Activated CD8-positive, alpha-beta memory T cell treated with anti-CD3 and anti-CD28 coated beads for 4 hours (primary cell): ENCODE measurements at places on chromosomes 4 and X.
A peak's percentile ranks its signal among the peaks of the same experiment; 100 is the strongest.

DNA sequence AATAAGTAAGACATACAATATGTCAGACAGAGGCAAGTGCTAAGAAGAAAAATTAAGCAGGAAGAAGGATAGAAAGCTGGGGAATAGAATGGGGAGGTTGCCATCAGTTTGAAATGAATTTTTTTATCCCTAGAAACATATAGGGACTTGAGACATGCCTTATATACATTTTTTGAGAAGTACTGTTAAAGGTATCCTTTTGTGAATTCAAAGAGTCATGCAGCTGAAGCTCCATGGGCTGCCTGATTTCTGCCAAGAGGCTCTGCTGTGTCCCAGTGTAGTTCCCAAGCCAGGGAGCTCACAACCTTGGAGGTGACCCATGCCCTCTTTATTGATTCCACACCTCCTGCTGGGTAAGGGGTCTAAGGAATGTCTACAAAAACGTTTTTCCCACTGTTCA lies 564.6 kb upstream of the DIPK2B start:
- DNase-seq: no peak

GRCh38 chrX:131067846-131068745 lies 9.9 kb downstream of the ARHGAP36 start:
- DNase-seq: no peak

- DNase-seq: no peak
Measured at GRCh38 chrX:30275498-30275897, 28.6 kb downstream of the MAGEB1 start.

DNA sequence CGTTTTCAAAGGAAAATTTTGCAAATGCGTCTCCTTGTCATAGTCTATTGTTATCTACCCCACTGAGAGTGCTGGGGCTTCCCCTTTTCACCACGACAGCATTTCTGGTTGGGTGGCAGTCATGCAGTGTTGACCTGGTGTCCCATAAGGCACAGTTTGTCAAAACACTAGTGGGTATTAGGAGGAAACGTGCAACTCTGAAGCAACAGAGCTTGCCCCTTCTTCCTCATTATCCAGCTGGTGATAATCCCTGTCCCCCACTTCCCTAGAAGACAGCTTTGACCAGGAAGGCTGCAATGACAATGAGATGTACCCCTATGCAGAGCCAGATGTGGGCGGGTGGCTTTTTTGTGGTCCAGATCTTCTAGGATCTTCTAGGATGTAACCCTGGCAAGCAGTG lies 1.8 kb downstream of the TBC1D1 start:
- DNase-seq: peak; percentile 28

DNA sequence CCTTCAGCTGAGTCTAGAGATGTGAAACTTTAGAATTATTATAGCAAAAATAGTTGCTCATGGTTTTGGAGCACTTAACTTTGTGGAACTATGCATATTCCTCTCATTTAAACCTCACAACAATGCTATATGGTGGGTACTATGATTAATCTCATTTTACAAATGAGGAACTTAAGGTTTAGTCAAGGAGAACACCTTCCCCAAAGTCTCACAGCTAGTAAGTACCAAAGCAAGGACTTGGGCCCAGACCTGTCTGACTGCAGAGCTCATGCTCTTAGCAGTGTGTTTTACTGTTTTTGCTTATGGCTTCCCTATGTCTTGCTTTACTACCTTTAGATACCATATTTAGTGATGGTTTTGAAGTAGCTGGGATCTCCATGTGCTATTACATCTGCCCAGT lies 5.1 kb downstream of the UBE2A start:
- no peak for DNase-seq

GRCh38 chrX:54534271-54534670 lies 4.3 kb downstream of the GNL3L start:
- DNase-seq: no peak

- DNase-seq: no peak
Measured at GRCh38 chr4:28443801-28444412, 1583.3 kb downstream of the STIM2 start.

DNA sequence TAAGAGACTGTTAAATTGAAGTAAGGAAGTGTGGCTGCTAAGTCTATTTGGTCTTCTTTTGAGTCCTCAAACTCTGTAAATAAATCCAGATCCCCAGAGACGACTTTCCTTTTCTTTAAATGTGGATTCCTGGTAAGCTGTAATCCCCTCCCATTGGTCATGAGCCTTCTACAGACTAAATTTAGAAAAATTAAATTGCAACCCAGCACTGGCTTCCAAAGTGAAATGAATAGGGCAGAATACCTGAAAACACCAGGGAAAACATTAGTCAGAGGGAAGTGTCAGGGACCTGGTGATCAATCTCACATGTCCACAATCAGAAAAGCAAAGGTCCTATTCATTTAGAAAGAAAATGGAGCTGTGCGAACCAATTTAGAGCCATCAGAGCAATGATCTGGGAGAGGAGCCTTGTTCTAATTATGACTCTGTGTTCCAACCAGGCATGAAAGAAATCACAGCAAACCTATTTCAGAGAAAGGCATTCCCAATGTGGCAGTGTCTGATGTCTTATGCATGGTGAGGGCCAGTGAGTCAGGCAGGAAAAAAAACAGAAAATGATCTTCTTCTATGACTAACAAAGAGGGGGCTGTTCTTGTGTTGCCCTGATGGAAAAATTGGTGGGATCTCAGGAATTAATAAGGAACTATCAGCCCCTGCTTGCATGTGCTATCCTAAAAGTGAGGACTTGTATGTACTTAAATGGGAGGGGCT lies 19.8 kb upstream of the CCDC149 start:
- no peak for DNase-seq

GRCh38 chrX:103783971-103784370 lies 7.3 kb downstream of the PLP1 start:
- DNase-seq: no peak

- no peak for DNase-seq
Measured at GRCh38 chr4:169582203-169582602, 30.2 kb downstream of the NEK1 start.

DNA sequence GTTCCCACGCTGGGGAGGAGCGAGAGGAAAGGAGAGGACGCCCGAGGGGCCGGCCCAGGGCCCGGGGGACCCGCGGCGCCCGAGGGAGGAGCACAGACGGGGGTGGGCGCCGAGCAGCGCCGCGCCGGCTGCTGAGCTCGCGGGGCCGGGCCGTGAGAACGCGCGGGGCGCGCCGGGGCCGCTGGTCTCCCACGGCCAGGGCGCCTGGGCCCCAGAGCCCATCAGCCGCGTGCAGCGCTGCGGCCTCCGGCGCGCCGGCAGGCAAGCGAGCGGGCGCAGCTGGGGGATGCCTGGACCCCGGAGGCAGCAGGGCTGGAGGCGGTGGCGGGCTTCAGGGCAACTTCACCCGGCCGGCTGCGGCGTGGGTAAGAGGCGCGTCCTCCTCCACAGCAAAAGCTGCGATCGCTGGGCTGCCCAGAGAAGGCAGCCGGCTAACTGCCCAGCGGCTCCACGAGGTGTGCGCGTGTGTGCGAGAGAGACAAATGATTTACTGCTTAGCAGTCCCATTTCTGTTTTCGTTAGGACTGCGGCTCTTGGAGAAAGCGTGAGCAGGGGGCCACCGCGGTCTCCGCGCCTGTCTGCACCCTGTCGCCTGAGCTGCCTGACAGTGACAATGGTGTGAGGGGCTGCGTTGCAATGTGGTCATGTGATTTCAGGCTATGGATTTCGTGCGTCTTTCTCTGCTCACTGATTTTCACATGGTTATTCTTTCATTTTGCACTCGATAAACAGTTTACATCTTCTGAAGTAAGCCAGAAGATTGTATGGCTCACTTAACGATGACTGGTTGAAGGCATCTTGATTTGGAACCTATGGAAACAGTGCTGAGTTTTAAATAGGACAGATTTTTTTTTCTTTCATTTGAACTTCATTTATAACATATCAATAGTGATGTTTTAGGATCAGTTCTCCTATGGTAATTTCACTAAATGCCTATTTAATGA lies 1.2 kb downstream of the GUCY1A1 start:
- no peak for DNase-seq

GRCh38 chr4:85970535-85970934 lies 389.3 kb downstream of the MAPK10 start:
- DNase-seq: no peak
